ENCODE measurements at places on chromosomes 5 and 9.

GRCh38 chr9:136220017-136220729, 15.2 kb upstream of the LHX3 start:
- DNase-seq = no peak

DNA sequence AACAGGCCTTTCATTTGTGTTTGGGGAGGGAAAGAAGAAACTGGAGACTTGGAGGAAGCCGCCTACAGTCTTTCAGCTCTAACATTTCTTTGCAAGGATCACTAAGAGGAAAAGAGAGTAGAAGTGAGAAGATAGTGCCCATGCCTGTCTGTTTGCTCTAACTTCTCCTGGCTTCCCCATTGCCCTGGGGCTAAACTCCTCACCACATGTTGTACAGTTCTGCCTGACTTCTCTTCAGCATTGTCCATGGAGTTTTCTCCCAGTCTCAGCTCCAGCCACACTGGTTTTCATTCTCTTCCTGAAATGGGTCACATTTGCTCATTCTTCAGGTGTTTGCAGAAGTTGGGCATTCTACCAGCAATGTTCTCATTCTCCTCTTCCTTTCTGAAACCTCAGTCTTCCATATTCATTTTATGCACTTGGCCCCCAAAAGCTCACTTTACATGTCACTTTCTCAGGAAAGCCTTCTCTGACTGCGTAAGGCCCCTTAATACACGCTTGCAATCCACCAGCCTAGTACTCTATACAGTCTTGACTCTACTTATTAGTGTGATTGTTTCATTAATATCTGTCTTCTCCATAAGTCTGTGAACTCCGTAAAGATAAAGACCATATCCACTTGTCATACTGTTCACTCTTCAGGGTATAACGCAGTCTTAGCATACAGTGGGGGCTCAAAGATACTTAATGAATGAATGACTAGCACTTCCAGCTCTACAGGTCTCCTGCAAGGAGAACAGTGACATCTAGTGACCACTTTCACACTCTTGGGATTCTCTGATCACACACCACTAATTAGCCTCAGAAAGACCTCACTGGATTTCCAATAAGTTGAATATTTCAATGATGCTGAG, 40.2 kb upstream of the TRIM32 start:
- no peak for DNase-seq

DNA sequence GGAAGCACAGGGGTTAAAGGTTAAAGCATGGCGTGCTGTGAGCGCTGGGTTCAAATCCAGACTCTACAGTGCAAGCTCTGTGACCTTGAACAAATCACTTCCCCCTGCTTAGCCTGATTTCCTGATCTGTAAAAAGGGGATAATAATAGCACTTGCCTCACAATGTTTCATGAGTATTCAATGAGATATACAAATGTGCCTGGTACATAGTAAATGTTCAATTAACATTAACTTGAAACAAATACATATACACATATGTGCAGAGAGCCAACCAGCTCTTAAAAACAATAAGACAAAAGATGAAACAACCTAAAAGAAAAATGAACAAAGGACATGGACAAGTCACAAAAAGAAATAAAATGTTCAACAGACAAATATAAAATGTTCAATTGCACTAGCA, 4.0 kb downstream of the CIZ1 start:
- DNase-seq = peak; percentile 2

DNA sequence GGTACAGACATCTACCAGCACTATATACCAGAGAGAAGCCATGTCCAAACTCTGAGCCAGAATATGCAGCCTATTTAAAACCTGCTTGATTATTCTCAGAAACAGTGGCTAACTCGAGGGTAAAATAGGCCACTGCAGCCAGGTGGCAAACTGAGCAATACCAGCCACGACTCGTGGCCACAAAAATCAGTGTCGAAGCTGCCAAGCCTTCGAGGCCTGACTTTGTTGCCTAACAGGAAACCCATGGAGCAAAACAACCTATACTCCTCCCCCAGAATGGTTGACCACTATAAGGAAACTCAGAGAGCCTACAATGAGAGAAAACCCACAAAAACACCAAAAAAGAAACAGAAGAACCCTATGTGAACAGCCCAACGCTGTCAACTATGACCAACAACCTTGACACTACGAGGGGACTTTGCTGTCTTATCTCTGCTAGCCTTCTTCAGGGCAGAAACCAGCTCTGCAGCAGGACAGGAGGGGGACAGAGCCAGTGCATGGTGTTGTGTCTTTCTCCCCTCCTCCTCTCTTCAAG, 133.8 kb downstream of the TMEM174 start:
- DNase-seq = no peak

- DNase-seq = no peak
Observed at GRCh38 chr9:33130961-33131789, 36.0 kb downstream of the B4GALT1 start.

- DNase-seq = no peak
Observed at GRCh38 chr5:149610589-149611255, 29.4 kb downstream of the ARHGEF37 start.

GRCh38 chr9:133384736-133385321, 8.7 kb downstream of the STKLD1 start:
- DNase-seq = no peak

DNA sequence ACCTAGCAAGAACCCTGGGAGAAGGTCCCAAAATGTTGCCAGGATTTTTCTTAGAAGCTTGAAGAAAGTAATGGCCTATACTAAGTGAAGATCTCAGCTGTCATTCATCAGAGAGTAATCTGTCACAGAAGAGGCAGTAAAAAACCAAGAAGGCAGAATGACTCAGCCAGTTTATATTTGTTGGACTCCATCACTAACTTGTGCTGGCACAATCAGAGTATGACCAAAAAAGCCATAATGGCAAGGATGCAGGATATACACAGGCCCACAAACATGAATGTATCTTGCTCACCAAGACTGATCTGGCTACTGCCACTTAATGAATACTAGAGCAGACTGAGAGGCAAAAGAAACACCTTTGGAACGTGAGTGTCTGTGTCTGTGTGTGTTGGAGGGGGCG, 104.0 kb upstream of the POU5F2 start:
- no peak for DNase-seq

DNA sequence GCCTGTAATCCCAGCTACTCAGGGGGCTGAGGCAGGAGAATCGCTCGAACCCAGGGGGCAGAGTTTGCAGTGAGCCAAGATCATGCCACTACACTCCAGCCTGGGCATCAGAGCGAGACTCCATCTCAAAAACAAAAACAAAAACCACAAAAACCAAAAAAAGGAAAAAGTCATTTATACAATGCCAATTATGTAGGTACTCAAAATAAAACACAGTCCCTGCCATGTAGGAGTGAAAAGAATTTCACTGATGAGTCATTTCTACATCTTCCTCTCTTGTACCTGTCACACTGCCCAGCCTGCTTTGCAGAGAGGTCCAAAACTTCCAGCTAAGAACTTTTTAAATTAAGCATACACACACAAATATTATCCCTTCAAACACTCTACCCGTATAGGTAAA, 215.8 kb downstream of the EPB41L4A start:
- DNase-seq = no peak

DNA sequence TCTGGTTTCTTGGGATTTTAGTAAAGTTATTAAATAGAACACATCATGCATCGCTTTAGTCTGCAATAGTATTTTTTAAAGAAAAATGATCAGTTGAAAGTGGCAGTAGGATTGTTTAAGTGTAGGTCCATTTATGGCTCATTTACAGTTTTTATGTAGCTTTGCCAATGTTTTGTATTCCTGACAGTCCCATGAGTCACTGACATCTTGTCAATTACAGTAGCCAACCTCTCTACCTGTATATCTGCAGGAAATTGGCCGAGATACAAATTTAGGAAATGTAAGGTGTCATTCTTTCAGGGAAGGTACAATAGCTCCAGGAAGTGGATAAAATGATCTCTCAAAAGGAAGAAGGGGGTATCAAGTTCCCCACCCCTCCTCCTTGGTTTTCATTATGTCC, 47.7 kb upstream of the MTAP start:
- no peak for DNase-seq

GRCh38 chr9:26210338-26210851, 532.2 kb upstream of the TUSC1 start:
- no peak for DNase-seq

- DNase-seq = no peak
Observed at GRCh38 chr5:61790678-61791077, 458.6 kb downstream of the ZSWIM6 start.

- DNase-seq = no peak
Observed at GRCh38 chr5:56183506-56183905, 49.6 kb downstream of the ANKRD55 start.

- DNase-seq = no peak
Observed at GRCh38 chr9:124208571-124208970, 49.2 kb upstream of the NEK6 start.

- DNase-seq = no peak
Observed at GRCh38 chr9:19050637-19051591, 1.7 kb downstream of the RRAGA start.

GRCh38 chr9:35822926-35823325, 5.6 kb downstream of the FAM221B start:
- DNase-seq = no peak

- DNase-seq = no peak
Observed at GRCh38 chr5:75048457-75048953, 3.9 kb downstream of the GCNT4 start.

- peak; percentile 73 for DNase-seq
Observed at GRCh38 chr5:173664154-173664526, 47.7 kb upstream of the BOD1 start.

- DNase-seq = no peak
Observed at GRCh38 chr9:137676998-137677397, 58.2 kb downstream of the EHMT1 start.

- DNase-seq = no peak
Observed at GRCh38 chr9:126777733-126778132, 27.1 kb upstream of the ZBTB43 start.

- DNase-seq = no peak
Observed at GRCh38 chr9:105436783-105437182, 11.1 kb upstream of the FSD1L start.

GRCh38 chr9:69689991-69690538, 17.9 kb upstream of the APBA1 start:
- DNase-seq = no peak

DNA sequence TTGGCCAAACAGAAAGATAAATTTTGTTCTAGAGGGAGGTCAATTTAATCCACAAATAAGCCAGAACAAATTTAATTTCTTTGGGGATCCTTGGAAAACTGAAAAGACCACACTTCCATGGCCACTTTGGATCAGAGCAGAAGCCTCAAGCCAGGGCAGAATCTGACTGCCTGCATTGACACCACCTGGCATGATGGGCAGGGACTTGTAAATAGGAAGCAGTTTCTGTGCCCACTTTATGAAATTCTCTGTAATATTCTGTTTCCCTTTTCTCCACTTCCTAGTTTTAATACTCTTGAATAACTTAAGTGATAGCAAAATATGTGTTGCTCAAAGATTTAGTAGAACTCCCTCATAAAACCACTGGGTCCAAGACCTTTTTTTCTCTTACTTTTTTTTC, 6.7 kb upstream of the TMEM252 start:
- no peak for DNase-seq

DNA sequence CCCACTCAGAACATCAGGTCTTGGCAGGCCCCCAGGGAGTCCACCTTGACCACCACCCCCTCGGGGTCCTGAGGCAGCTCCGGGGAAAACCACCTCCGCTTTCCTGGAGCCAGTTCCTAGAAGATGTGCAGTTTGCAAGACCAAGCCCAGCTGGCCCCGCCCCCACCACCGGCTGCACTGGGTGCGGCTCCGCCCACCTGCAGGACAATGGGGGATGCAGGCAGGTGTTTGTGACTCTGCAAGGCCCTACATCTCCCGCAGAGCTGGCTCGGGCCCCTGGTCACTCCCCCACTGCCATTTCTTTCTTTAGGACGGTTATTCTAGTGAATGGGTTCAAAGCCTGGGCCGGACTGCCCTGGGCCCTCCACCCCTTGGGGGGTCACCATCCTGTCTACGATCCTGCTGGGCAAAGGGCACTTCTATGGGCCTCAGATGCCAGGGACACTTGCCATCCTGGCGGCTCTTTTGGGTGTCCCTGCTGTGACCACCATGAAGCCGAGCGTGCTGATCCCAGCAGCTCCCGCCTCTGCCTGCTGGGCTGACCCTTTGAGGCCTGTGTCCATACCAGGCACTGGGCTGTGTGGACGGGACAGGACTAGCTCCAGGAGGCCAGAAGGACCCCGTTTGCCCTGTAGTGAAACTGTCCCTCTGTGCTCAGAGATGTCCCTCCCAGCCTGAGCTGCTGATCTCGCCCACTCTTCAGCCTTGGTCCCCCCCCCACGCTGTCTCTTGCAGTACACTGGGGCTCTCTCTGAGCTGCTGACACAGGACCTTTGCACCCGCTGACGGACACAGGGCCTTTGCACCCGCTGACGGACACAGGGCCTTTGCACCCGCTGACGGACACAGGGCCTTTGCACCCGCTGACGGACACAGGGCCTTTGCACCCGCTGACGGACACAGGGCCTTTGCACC, 5.9 kb upstream of the NACC2 start:
- no peak for DNase-seq

GRCh38 chr5:169474226-169474625, 109.3 kb upstream of the SPDL1 start:
- DNase-seq = no peak

- peak; percentile 44 for DNase-seq
Observed at GRCh38 chr9:133664173-133665050, 28.2 kb downstream of the DBH start.

DNA sequence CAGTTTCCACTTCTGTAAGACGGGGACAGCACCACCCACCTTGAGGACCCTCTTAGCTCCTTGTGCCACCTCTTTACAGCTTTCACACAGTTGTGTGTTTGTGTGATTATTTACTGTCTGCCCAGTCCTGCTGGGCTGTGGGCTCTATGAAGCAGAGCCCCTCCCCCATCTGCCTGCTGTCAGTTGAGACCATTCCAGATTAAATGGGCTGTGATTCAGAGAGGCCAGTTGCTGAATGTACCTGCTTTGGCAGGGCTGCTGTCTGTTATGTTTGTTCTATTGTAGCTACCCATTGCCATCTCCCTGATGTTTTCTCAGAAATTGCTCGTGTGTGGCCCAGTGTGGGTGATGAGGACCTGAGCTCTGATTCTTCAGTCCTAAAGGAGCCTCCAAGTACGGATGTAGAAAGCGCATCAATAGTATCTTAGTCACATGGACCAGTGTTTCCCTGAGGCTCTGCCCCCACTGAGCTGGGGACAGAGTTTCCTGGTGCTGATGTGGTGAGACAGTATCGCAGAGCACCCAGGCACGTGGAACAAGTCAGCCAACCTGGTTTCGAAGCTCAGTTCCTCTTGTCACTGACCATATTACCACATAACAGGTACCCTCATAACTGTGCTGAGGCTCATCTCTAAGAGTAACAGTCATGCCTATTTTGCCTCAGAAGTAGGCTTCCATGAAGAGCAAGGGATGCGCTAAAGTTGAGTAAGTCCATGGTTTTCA, 3.7 kb downstream of the ANGPTL2 start:
- no peak for DNase-seq

GRCh38 chr9:89958086-89958485, 353.3 kb downstream of the GADD45G start:
- no peak for DNase-seq

DNA sequence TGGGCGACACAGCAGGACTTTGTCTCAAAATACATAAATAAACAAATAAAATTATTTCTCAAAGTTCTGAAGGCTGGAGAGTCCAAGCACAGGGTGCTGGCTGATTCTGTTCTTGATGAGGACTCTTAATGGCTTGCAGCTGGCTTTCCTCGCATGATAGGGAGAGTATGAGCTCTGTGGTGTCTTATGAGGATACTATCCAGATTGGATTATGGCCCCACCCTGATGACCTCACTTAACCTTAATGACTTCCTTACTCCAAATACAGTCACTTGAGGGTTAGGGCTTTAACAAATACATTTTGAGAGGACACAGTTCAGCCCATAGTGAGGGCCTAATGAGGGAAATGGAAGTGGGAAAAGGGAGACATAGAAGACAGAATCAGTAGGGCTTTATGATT, 87.7 kb downstream of the FOCAD start:
- no peak for DNase-seq

GRCh38 chr9:12230708-12231107, 462.5 kb upstream of the TYRP1 start:
- no peak for DNase-seq

Data from right cardiac atrium (tissue), 5 donors.